ENCODE measurements at places on chromosomes 11 and 22.

GRCh38 chr11:101741479-101742175 lies 157.8 kb upstream of the TRPC6 start:
- DNase-seq = no peak

- DNase-seq = no peak
These were observed 20.8 kb downstream of the COMMD9 start for GRCh38 chr11:36268337-36268985.

DNA sequence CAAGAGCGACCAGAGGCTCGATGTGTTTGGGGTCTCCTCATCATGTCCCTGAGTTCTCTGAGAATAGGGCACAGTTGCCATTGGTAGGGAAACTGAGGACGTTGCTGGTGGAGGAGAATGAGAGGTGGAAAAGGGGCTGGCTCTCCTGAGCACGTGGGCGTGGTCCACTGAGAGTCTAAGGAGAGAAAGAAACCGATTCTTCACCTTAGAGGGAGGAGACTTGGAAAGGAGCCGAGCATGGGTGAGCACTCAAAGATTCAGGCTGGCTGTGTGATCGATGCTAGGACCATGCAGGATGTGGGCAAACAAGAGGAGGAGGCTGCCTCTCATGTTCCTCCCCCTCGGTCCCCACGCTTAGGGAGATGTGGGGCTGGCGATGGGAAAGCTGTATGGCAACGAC lies 19.8 kb upstream of the TLCD5 start:
- no peak for DNase-seq

DNA sequence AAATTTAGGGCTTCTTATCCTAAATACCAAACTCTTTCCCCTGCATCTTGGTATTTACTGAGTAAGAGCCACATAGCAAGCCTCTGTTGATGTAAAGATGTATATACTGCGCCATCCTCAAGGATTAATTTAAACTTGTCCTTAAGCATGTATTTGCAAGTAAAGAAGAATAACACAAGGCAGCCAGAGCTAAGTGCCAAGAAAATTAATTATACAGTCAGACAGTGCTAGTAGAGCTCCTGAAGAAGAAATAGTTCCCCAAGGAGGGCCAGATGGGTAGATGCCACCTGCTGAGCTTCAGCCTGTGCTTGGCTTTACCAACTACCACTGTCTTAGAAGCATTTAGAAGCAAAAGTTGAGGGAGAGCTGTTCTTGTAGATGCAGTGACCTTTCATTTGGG lies 470.0 kb downstream of the BUD13 start:
- no peak for DNase-seq

- no peak for DNase-seq
These were observed 70.0 kb downstream of the NARS2 start for GRCh38 chr11:78504708-78505107.

DNA sequence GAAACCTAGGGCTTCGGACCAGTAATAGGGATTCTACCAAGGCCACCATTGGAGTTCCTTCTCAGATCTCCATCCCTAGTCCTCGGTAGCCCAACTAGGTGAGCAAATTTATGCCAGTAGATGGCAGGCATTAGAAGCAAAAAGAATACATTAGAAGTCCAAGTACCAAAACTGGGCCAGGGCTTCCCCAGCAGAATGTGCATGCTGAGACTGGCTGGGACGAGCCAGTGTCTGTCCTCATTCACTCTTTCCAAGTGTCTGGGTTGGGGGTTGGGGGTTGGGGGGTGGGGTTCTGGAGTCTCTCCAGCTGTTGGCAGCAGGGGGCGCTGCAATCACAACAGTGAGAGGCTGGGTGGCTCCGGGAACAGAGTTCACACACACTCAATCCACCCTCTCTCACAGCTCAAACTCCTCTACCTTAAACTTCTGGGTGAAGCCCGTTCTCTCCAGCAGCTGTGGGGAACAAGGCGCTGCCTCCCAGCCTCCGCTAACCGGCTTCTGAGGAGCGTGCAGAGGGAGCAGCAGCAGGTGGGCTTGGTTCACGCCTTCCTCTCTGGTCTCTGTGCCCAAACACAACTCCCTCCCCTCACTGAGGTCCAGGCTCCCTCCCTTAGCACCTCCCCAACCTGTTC lies 57.5 kb downstream of the BTG4 start:
- DNase-seq = peak; percentile 21

- no peak for DNase-seq
These were observed 11.7 kb upstream of the KAT5 start for GRCh38 chr11:65700399-65700798.

DNA sequence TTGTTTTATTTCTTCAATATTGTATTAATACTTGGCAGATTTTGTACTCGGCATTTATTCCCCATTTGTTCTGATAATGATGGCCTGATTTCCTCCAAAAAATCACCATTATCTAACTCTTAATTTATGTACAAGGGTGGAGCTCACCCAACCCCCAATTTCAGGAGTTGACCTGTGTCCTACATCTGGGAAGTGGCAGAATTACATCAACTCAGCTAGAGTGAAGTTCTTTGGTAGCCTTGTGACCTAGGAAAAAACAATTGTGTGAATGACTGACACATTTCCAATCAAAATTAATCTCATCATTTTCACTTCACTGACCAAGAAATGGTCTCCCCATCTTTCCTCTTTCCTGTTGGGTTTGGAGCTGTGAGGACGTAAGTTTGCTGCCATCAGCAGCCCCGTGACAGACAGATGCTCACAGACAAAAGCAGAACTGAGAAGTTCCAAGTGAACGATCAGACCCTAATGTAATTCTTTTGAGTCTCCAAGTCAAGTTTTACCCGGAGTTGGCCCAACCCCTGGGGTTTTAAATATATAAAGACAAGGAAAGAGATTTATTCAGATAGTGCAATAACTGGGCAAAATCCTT lies 16.6 kb upstream of the MS4A6E start:
- no peak for DNase-seq

DNA sequence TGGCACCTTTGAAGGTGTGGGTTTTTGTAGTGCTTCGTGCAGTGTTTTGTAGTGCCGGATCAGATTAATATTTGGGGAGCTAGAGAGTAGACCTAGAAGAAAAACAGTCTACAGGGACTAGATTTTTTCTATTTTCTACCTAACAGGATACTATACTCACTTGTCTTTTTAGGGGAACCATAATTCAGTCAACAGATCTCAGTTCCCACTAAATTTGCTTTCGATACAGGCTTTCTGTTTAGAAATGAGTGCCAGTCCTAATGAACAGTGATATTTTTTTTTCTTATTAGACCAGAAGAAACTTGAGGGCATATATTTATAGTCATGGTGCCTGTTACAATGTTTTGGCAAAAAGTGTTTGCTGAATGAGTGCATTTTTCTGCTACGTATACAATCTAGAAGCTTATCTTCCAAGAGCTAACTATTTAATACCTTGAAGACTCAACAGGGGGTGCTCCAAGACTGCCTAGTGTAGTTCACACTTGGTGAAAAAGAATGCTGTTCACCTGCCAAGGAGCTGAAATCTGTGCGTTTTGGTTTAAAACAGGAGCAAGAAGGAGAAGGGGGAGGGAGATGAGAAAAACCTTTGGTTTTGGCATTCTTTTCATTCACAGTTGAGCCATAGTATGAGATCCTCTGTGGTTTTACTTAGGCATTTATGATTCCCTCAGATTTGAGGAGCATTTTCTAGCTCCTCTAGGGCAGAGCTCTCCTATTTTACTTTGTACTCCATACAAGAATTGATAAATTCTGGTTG lies 44.9 kb upstream of the VSTM5 start:
- DNase-seq = no peak

DNA sequence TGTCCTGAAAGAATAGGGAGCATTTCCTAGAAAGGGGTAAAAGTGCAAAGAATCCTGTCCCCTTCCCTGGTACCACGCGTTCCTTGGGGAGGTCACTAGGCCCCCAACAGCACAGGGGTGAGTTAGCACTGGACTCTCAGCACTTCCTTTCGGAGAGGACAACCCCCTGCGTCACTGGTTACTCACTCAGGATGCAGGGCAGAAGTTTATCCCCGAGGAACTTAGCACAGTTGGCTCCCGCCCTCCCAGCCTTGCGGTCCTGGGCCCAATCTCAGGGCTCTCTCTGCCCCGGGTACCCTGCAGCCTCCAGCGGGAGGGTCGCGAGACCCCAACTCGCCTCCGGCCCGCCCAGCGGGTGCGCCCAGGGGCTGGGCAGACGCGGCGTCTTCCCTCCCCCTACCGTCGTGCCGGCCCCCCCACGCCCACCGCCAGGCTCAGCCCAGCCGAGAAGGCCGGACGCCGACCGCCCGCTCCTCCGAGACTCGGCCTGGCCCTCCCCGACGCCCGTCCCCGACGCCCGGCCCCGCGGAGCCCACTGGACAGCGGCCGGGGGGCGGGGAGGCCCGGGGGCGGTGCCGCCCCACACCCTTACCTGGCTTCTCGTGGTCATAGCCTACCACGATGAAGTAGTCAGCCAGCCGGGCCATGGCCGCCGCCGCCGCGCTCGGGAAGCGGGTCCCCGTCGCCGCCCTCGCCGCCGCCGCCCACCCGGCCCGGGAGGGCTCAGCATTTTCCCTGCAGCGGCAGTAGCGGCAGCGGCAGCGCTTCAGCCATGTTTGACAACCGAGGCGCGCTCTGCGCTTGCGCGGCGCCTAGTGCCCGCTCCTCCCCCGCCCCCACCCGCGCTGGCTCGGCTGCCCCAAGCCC lies at the start of gene SBF2:
SBF2 (minus strand) TSS at position 797 of the 867 bp plus-strand sequence; CDS start at position 647, 150 bp downstream.
- peak; percentile 56 for DNase-seq

DNA sequence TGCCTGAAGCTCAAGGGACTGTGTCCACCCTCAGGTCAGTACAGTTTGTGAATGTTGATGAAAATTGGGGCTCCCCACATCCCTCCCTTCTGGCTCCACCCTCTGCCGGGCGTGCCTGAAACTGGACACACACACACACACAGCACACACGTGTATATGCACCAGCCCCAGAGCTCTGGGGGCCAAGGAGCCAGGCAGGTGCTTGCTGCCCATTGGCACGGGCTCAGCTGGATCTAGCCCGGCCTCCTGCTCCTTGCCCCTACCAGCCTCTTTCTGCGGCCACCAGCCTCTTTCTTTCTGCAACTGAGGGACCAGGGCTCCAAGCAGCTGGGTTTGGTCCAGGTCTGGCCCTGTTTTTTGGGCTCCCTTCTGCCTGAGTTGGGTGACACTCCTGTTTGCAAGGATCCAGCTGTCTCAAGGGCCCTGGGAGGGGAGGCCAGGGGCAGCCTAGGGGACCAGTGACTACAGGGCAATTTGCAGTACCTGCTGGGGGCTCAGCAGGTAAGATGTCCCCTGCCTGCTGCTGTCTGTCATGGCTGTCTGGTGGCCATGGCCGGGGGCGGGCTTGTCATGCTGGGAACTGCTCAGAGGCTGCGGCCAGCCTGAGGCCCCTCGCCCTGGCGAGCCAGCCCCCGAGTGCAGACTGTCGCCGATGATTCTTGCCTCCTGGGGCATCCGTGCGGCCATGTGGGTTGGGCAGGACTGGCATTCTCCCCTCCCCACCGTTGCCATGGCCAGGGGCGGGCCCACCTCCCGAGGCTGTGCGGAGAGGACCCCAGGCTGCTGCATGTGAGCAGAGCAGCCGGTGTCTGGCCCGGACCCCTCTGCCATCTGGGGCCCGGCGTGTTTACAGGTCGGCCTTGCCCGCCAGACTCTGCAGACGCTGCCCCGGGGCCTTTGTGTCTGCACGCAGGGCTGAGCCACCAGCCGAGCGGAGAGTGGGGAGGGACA lies 51.5 kb upstream of the PPARA start:
- DNase-seq = no peak

DNA sequence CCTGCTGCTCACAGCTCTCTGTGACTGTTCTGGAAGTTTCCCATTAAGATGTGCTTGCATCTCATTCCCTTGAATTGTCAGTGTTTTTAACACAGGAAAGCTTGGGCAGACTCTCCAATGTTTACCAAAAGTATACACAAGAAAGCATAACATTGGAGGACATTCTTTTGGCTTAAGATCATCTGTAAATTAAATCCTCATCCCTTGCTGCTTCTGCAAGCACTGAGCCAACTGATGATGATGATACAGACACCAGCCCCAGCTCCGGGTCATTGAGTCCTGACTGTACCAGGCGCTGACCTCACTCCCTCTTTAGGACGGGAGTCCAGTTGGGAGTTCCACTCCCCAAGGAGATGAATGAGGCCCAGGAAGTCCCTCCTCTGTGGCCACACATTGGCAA lies 23.8 kb downstream of the CD82 start:
- no peak for DNase-seq

GRCh38 chr11:117095284-117096161 lies 2.7 kb downstream of the SIK3 start:
- no peak for DNase-seq

DNA sequence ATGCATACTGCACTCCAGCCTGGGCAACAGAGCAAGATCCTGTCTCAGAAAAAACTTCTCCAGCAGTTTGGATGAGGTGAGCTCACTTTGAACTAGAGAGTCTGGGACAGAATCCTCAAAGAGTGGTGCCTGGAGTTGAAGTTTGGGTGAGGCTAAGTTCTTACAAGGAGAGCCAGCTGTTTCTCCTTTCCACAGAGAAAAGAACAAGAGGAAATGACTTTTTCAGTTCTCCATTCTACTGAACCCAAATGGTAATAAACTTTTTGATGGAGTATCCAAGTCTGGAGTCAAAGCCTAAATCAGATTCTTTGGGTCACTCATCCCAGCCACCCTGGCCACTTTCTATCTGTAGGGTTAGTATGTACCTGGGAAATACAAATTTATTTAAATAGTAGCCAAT lies 102.7 kb downstream of the TRAF6 start:
- DNase-seq = no peak

Measured in stimulated activated CD8-positive, alpha-beta memory T cell treated with anti-CD3 and anti-CD28 coated beads, Interleukin-7, amount 100 ng/mL, for 1 hour (primary cell).